Left ventricle myocardium superior (tissue), 1 donor: ENCODE measurements at places on chromosomes 6 and 20. TPM values are rescaled to one million over a fixed set of nuclear protein-coding genes. Genes with fewer than 3 reads are reported as not detected.
A peak's percentile ranks its signal among the peaks of the same experiment; 100 is the strongest.

- DNase-seq = peak; percentile 52
Observed at GRCh38 chr6:25138233-25138933, 140.8 kb upstream of the CARMIL1 start.

DNA sequence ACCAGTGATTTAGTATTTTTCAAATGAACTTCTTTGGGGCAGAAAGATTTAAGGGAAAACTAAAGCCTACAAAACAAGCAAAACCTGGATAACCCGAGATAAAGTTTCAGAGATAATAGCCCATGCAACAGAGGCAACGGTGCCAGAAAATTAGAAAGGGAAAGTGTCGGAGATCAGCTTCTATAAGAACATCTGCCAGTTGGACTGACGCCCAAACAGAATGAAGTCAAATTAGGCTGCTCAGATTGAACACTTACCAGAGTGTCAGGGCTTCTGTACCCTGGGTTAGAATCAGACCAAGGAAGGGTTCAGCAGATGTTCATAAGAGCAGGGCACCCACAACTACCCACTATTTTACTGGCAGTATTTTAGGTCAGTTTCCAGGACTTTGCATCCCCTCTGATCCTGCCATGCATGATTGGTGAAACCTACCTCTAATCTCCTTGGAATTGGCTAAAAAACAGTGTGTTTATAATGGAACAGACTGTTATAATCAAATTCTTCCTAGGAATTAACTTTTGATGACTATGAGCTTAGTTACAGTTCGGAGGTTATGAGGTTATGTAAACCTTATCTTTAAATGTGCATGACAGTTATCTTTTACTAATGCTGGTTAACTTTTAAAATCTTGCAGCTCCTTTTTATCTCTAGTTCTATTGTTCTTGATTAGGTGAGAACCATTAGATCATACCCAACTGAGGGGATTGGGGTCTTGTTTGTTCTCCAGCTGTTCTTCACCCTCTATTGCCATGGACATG is 13.1 kb downstream of the BMP2 start:
- DNase-seq = no peak

DNA sequence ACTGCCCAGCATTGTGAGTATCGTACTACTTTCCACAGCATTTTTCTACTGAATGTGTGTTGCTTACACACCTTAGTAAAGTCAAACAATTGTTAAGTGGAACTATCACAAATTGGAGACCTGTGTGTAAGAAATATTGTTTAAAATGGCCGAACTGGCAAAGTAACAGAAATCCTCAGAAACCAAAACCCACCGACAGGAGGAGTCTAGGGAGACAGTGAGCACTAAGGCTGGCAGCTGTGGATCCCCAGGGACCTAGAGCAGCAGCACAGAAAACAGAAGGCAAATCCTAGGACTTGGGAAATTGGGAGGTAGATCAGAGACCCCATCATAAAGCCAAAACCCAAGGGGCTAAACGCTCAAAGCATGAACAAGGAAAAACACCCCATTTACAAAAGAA is 69.9 kb downstream of the SESN1 start:
- DNase-seq = peak; percentile 46

- no peak for DNase-seq
Observed at GRCh38 chr6:45786355-45786781, 229.3 kb downstream of the CLIC5 start.

GRCh38 chr6:44190715-44191114 is 26.0 kb upstream of the MYMX start:
- no peak for DNase-seq

DNA sequence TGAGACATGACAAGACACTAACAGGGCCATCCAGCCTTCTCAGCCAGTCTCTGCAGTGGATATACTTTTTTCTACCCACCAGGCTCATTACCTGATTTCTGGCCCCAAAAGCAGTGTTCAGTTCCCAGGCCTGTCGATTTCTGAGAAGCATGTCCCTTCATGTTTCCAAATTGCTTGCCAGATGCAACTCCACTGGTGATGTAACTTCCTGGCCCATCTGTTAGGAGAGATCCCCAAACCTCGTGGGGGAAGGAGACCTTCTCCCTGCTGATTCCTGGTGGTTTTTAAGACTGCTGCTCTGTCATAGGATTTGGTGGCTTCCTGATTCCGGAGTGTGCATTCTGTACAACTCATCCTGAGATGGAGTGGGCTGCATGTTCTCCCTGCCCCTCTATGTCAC is 31.6 kb upstream of the MRPS10 start:
- DNase-seq = no peak

DNA sequence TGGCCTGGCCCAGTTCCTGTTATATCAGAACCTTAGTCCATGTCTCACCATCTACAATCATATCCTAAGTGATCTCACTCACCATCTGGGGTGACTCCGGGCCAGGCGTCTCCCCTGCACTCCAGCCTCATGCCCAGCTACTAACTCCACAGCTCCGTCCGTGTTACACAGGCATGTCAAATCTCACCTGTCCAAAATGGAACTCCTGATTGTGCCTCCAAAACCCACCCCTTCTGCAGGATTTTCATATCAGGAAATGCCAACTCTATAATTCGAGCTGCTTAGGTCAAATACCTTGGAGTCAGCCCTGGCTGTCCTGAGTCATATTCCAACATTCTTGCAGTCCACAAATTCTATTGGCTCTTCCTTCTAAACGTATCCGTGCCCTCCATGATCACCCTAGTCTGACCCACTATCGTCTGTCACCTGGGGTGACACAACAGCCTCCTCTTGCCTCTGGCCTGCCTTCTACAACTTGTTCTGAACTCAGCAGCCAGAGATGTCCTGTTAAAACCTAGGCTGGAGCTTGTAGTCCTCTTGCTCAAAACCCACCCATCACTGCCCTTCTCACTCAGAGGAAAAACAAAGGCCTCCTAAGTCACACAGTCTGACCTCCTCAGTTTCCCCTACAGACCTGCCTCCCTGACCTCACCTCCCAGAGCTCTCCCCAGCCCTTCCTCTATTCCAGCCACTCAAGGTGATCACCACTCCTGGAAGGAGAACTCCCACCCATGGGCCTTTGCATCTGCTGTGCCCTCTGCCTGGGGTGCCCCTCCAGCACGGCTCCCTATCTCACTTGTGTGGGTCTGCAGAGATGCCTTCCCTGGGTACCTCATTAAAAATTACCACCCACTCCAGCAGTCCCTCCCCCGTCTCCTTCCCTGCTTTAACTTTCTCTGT is 85.3 kb upstream of the SIRPA start:
- DNase-seq = no peak

- DNase-seq = no peak
Observed at GRCh38 chr6:32210191-32210601, 13.7 kb downstream of the NOTCH4 start.

- peak; percentile 8 for DNase-seq
Observed at GRCh38 chr20:47298624-47299023, 57.9 kb downstream of the ZMYND8 start.

- DNase-seq = no peak
Observed at GRCh38 chr6:123338394-123338793, 298.4 kb downstream of the TRDN start.

DNA sequence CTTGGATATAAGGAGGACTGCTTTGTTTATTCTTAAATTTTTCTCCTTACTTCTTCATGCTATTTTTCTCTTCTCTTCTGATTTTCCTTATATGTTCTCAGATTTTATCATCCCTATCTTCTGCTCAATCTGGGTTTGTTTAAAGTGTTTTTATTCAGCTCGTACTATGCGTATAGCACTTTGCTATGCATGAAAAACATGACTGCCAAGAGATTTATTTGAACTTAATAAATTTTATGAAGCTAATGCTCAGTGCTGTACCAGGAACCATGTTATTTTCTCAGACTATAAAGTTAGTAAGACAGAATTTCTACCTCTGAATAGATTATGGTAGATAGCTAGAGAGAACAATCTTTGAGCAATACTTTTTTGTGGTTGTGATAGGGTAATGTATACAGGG is 305.9 kb downstream of the LAMA2 start:
- DNase-seq = no peak

DNA sequence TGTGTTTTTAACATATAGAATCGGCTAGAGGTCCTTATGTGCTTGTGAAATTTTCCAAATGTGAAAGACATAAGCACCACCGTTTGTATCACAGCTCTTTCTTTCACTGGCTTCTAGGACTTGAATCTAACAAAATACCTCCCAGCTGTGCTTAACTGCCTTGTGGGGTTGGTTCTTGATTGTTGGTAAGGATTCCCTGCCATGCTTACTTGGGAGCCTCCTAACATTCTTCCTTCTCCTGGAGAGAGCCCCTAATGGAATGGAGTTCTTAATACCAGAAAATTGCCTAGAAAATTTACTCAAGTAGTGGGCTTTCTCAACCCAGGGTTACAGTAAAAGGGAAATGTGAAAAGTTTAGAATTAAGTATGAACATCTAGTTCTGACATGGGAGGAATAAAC is 121.2 kb downstream of the COL19A1 start:
- DNase-seq = no peak

GRCh38 chr6:77456531-77457248 is 6.6 kb downstream of the HTR1B start:
- DNase-seq = peak; percentile 35

GRCh38 chr6:37463110-37463509 is 30.1 kb downstream of the CMTR1 start:
- DNase-seq = no peak

GRCh38 chr6:77466055-77466450 is 2.8 kb upstream of the HTR1B start:
- peak; percentile 41 for DNase-seq

- DNase-seq = no peak
Observed at GRCh38 chr6:40077736-40078135, 143.5 kb upstream of the MOCS1 start.

GRCh38 chr6:134508862-134509498 is 191.1 kb upstream of the SGK1 start:
- DNase-seq = no peak

DNA sequence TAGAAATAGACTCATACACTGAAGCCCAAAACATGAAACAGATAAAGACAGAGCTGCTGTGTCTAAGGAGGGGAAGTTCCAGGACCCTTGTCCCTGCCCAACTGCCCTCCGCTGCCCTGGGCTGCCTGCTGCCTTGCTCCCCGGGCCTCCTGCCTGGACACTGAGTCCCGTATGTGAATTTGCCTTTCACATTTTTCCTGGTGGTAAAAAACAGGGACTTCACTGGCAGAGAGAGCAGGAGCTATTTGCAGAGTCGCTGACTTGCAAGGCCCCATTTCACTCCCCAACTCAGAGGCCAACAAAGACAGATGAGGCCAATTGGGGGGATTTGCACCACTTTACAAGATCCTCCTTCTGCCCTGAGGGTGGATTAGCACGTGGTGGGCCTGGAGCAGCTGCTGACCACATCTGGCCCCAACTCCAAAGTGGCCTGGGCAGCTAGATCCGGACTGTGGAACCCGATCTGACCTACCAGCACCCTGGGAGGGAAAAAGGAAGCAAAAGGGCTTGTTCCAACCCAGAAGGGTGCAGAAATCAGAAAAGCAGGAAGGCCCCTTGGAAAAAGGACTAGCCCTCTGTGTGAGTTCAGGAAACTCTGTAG is 61.4 kb downstream of the NOL4L start:
- peak; percentile 13 for DNase-seq

DNA sequence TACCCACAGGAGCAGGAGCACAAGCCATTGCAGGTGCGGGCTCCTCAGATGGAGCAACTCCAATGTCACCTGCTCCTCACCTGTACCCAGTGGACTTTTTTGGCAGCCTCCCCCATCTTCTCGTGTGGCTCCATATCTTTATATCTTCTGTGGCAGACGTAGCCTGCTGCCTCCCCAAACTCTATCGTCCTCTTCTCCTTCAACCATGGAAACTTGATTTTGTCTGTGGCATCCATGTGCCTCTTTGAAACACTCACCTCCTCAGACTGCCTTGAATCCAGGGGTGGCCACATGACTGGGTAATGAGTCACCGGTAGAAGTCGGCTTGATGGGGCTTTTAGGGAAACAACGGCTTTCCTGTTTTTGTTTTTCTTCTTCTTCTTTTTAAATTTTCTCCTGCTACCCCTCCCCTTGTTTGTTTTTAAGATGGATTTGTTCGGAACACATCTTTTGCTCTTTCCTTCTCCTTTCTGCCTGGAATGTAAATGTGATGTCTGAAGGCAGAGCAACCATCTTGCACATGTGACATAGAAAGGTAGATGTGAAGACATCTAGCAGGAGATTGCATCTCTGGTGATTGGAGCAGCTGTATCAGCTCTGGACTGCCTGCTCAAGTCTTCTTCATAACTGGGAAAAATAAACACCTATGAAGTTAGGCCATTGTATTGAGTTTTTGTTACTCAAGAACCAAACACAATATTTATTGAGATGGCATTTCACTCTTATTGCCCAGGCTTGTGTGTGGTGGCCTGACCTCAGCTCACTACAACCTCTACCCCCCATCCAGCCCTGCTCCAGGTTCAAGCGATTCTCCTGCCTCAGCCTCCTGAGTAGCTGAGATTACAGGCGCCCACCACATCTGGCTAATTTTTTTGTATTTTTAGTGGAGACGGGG is 69.9 kb upstream of the DDR1 start:
- DNase-seq = no peak

- DNase-seq = no peak
Observed at GRCh38 chr6:138258991-138259390, 40.7 kb upstream of the PBOV1 start.

- no peak for DNase-seq
Observed at GRCh38 chr6:3353213-3353903, 94.6 kb downstream of the PSMG4 start.

DNA sequence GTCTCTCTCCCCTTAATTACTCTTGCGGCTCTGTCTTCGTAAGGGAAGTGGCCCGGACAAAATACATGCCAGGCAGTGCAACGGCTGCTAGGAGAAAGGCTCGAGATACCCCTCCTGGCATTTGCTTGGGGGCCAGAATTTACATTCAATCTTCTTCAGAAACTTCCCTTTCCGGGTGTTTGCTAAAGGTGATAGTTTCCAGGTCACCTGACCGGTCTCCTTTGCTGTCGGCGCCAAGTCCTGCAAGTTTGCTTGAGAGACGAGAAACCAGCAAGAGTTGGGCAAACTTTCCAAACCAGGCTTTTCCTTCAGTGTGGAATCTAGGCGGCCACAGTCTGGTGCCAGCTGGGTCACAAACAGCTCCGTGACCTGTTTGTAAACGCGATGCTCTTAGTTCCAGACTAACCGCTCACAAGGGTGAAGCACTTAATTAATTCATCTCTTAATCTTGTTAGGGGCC is 563 bp upstream of the SRSF3 start:
- DNase-seq = peak; percentile 41

DNA sequence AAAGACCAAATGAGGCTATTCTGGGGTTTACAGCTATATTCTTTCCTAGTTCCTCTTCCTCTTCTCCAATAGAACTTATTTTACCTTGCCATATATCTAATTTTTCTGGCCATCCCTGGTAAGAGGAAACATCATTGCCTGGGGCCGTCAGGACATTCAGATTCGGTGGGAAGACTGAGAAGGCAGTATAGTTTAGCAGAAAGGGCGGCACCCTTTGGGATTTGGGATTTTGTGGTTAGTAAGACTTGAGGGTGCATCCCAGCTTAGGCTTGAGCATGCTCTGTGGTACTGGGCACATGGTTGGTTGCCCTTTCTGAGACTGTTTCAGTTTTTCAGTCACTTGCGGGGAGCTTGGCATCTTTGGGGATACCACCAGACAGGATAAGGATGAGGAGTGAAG is 21.1 kb downstream of the SCUBE3 start:
- no peak for DNase-seq

THBD gene
- total RNA-seq = 13.1 TPM

SMLR1 gene
- not detected for total RNA-seq

TAGAP gene
- 2.1 TPM for total RNA-seq

TMEM244 gene
- total RNA-seq = not detected

ENPP5 gene
- 3.2 TPM for total RNA-seq

EFCAB8 gene
- not detected for total RNA-seq

ZNF512B gene
- 14.0 TPM for total RNA-seq

MATN4 gene
- not detected for total RNA-seq

MOG gene
- total RNA-seq = 5.4 TPM

ERVFRD-1 gene
- total RNA-seq = 0.12 TPM
